ENCODE measurements at places on chromosomes 16 and 17. TPM values are rescaled to one million over a fixed set of nuclear protein-coding genes. Genes with fewer than 3 reads are reported as not detected.

Gene HID1
- total RNA-seq, result 2.7 TPM

DNA sequence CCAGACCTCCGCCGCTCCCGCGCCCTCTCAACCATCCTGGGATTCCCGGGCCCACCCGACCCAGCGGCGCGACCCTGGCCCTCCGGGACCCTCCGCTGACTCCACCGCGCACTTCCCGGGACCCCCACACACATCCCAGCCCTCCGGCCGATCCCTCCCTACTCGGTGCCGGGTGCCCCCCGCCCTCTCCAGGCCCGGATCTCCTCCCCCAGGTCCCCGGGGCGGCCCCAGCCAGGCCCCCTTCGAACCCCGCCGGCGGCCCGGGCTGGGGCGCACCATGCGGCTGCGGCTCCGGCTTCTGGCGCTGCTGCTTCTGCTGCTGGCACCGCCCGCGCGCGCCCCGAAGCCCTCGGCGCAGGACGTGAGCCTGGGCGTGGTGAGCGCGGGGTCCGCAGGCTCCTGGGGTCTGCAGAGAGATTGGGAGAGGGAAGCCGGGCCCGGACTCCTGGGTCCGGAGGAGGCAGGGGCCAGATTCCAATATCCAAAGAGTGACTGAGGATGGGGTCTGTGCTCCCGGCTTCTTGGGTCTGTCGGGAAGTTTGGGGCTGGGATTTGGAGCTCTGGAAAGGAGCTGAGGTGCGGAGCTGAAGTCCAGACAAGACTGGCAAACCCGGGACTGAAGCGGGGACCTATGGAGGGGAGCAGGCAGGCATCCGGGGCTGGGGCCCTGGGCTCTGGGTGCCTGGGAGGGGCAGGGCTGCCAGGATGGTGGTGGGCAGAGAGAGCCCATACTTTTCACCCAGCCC, 453 bp downstream of the MMP25 start:
- DNase-seq, result no peak

GRCh38 chr17:31416503-31416923, 25.0 kb downstream of the RAB11FIP4 start:
- no peak for DNase-seq

- no peak for DNase-seq
These were observed 212.5 kb upstream of the XYLT1 start for GRCh38 chr16:17683281-17683680.

- DNase-seq, result peak; percentile 36
These were observed 4.5 kb downstream of the C17orf50 start for GRCh38 chr17:35765086-35765710.

Gene ACE
- total RNA-seq, result 5.1 TPM

GRCh38 chr17:49005140-49005539, 8.0 kb downstream of the IGF2BP1 start:
- no peak for DNase-seq

DNA sequence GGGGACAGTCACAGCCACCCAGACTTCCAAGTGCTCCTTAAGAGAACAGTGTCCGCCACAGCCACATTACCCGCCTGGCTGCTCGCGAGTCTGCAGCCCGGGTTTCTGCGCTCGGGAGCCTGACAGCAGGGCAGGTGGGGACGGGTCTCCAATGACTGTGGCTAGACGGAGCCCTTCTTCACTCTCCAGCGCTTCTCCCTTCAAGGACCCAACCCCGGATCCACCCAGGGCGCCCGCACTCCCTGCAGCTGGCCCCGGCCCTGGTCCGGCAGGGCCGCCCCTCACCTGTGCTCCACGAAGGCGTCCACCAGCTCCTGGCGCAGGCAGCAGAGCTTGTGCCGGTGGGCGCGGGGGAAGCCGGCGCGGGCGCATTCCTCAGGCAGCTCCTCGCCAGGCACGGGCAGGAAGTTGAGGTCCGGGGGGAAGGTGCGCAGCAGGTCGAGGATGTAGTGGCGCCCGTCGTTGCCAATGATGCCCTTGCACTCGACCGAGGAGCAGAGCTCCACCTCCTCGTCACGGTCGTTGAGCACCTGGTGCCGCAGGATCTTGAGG, 13.9 kb downstream of the CLUH start:
- DNase-seq, result no peak

DNA sequence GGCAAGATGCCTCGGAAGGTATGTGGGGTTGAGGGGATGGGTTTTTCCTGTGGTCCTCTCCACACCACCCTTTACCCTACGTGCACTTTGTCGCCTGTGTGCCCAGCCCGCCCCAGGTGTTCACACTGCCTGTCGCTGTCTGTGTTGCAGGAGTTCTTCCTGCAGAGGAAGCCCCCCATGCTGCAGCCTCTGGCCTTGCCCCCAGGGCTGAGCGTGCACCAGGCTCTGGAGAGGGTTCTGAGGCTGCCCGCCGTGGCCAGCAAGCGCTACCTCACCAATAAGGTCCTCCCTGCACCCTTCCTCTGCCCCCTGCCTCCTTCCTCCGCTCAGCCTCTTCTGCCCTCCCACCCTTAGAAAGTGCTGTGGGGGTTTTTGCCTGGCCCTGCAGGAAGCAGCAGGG, 15.2 kb downstream of the PFAS start:
- DNase-seq, result no peak

DNA sequence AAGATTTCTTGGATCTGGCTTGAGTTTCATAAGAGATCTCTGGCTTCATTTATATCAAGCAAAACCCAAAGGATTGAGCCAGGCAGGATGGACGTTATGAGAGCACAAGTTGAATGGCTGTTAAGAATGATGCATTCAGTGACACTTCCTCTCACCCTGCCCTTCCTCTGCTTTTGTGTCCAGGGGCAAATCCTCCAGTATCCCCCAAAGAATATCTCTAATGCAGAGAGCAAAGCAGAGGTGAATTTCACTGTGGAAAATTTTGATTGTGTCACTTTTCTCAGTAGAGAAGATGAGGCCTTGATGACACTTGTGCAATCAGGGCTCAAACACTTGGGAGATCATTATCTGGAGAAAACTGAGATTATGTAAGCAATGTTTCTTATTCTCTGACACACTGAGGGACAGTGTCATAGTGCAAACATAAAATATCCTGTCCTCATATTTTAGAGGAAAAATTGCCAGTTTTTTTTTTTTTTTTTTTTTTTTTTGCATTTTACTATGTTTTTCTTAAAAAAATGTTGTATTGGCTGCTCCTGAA, 25.3 kb downstream of the MARCHF10 start:
- no peak for DNase-seq

Gene CDH16
- 0.04 TPM for total RNA-seq

DNA sequence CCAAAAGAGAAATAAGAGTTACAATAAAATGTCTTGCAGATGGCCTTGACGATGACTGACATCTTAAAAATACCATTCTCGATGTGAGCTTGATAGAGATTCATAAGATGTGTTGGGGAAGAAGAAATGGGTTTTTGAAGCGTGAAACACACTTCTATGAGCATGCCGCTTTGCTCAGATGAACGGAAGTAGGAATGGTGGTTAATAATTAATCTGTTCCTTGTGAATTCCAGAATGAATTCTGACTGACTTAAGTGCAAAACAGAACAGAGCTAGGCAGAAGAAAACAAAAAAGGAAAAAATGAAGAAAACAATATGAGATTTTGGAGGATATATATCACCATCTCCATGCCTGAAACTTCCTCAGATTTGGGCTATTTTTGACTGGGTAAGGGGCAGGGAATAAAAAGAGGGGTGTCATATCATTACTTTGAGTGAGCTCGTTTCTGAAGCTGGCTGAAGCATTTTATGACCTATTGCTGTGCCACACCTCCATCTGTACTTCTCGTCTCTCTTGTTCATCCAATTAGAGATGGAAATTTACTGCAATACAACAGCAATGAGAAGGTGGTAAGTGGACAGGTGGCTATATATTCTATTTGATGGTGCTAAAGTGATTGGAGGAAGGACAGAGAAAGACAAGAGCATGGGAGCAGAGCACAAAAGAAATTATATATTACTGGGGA, 1152.0 kb upstream of the CDH8 start:
- no peak for DNase-seq

GRCh38 chr17:20787281-20787680, 207.8 kb downstream of the CDRT15L2 start:
- no peak for DNase-seq

Gene SLC9A5
- 0.40 TPM for total RNA-seq

- DNase-seq, result peak; percentile 95
These were observed 6.6 kb downstream of the KCNAB3 start for GRCh38 chr17:7922845-7923628.

GRCh38 chr17:79667746-79668145, 56.9 kb upstream of the RBFOX3 start:
- no peak for DNase-seq

Gene LITAFD
- total RNA-seq, result not detected

DNA sequence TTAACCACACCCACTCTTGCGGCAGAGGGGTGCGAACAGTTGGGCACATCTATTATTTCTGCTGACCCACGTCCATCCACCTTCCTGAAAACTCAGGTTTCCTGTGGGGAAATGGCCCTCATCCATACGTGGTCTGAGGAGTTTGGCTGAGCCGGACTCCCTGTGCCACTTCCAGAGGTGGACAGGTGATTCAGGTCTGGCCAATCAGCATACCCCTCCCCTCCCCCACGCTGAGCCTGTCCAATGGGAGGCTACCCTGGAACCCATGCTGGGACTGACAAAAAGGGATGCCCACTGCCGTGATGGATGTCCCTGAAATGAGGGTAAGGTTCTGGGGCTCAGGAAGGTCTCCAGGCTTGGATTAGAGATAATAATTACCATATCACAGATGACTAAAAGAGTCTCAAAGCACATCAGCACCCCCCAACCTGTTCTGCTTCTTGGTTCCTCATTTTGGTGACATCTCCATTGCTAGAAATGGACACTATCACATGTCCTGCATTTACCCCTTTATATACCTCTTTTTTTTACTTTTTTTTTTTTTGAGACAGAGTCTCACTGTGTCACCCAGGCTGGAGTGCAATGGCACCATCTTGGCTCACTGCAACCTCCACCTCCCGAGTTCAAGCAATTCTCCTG, 5.3 kb upstream of the MAPK7 start:
- DNase-seq, result peak; percentile 6

Gene ZFP3
- 6.3 TPM for total RNA-seq

GRCh38 chr16:68458551-68458950, 10.2 kb upstream of the SMPD3 start:
- DNase-seq, result no peak

- peak; percentile 30 for DNase-seq
These were observed 537 bp downstream of the SLC35B1 start for GRCh38 chr17:49707246-49707607.

DNA sequence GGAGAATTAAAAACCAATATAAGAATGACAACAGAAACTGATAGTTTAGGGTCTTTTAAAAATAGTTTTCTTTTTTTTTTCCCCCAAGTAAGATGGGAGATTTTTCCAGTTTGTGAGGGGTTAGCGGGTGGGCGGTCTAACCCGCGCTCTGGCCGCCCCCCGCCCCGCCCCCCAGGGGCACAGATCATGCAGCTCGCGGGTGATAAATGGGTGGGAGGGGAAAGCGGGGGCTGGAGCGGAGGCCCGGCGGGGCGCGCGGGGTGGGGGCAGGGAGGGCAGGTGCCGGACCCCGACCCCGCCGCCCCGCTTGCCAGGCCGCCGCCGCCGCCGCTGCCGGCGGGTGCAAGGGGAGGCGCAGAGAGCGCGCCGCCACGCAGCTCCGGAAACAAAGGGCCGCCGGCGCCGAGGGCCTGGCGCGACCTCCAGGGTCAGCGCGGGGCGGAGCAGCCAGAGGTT, 60.1 kb upstream of the GSE1 start:
- no peak for DNase-seq

GRCh38 chr17:74478420-74479100, 12.1 kb downstream of the CD300A start:
- DNase-seq, result peak; percentile 70

Gene CTRB2
- total RNA-seq, result not detected

Data from muscle of leg (tissue), 16 donors.